ENCODE measurements at places on chromosomes 2 and 18.

DNA sequence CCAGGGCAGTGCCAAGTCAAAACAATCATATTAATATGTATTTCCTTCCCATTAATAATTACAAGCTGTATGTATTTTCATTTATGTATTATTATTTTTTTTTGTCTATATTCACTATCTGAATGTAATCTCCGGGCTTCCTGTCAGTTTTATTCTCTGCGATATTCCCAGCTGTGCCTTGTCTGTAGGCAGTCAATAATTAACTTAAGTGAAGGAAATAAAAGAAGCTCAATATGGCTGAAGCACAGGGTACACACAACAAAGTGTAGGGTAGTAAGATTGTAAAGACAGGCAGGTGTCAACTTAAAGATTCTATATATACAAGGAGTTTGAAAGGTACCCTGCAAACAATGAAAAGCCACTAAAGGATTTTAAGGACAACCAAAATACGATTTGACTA lies 122.9 kb downstream of the ROCK1 start:
- DNase-seq: no peak

DNA sequence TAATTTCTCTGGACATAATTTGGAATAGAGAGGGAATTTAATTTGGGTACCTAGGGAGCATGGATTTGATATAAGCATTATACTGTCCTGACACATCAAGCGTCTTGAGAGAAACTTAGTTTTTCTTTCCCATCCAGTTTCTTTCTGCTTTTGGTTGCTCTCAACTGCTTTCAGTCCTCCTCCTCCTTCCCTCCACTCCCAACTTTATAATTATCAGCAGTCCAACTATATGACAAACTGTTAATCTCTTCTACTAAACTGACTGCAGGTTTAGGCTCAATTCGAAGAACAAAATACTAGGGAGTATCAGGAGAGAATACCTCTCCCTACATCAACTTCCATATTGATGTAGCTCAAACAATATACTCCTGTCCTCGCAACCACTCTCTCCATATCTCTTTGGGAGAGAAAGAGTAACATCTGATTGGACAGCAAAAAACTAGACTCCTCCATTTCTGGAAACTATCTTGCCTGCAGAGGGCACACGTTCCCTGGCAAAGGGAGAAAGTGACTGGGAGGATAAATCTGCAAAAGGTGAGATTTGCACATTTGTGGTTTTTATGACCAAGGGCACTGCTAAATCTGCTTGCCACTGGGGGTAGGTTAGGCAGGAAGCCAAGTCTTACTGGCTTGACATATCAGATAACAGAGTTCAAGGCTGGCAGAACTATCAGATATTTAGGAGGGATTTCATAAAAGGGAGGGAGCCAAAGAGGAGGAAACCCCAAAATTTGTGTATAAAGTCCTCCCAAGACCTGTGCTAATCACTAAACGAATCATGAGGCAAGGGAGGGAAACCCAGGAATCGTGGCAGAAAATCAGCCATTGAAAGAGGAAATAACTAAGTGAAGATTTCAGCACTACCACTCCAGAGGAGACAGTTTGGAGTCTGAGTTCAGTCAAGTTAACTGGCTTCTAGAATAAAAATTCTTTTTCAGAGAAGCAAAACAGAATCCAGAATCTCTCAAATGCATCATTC lies 40.0 kb downstream of the ICA1L start:
- DNase-seq: peak; percentile 69

- no peak for DNase-seq
These were observed 102.0 kb downstream of the CHN1 start for GRCh38 chr2:174903264-174903556.

DNA sequence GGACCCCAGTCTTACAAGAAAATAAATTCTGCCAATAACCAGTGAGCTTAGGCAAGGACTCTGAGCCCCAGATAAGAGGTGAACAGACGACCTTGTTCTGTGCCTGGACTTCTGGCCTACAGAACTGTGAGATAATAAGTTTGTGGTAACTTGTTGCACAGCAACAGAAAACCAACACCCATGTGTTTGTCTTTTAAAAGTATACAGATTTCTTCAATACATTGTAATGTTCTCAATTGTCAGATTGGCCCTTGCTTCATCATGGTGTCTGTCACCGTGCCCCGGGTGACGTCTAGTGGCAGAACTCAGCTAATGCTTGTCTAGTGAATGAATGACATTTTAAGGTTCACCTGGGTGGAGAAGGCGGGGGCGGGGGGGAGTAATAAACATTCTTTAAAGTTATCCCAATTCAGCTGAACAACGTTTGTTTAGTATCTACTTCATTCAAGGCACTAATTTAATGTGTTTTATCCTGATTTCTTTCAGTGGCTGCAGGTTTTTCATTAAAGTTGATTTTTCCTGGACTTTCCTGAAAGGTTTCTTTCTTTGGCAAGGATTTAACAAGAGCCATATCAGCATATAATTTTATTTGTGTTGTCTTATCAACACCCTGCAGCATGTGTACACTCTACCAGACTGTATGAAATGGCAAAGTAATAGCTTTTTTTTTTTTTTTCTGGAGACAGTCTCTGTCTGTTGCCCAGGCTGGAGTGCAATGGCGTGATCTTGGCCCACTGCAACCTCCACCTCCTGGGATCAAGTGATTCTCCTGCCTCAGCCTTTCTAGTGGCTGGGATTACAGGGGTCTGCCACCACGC lies 123.8 kb upstream of the DLX2 start:
- DNase-seq: no peak

All from H7 (cell line).